Activated naive CD8-positive, alpha-beta T cell treated with anti-CD3 and anti-CD28 coated beads, Interleukin-2, amount 50 U/mL, for 24 hours (primary cell): ENCODE measurements at places on chromosomes 5 and 9.

GRCh38 chr5:135048286-135048685 lies 14.3 kb upstream of the PITX1 start:
- H3K4me1 ChIP-seq: peaks cover 1% of the 10 kb centered on the region
- DNase-seq: no peak
- no peaks in the 10 kb centered on the region for H3K36me3 ChIP-seq
- H3K27me3 ChIP-seq: peaks cover 59% of the 10 kb centered on the region
- H3K27ac ChIP-seq: no peak overlapping the region

- H3K27ac ChIP-seq: no peak overlapping the region
- peaks cover 2% of the 10 kb centered on the region for H3K27me3 ChIP-seq
- peaks cover 2% of the 10 kb centered on the region for H3K4me1 ChIP-seq
- no peak for DNase-seq
These were observed 257.5 kb downstream of the DMAC1 start for GRCh38 chr9:7542126-7542525.

DNA sequence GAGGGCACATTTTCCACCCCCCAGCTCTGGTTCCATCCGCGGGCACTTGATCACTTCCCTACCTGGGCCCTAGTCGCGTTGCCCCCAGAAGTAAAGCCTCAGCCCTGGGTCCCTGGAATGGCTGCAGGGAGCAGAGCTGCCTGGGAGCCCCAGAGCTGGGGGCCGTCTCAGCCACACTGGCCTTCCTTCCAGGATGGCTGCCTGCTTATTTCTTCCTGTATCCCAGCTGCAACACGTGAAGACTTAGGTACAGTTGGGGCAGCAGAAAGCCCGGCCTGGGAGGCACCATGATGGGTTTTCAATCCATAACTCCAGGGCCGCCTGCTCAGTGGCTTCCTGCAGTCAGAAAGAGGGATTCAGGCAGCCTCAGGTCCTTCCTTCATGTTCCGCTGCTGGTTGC lies 232.3 kb downstream of the IRX2 start:
- no peak overlapping the region for H3K27ac ChIP-seq
- H3K4me1 ChIP-seq: no peaks in the 10 kb centered on the region
- H3K27me3 ChIP-seq: no peaks in the 10 kb centered on the region
- H3K4me3 ChIP-seq: no peak overlapping the region
- no peak for DNase-seq

DNA sequence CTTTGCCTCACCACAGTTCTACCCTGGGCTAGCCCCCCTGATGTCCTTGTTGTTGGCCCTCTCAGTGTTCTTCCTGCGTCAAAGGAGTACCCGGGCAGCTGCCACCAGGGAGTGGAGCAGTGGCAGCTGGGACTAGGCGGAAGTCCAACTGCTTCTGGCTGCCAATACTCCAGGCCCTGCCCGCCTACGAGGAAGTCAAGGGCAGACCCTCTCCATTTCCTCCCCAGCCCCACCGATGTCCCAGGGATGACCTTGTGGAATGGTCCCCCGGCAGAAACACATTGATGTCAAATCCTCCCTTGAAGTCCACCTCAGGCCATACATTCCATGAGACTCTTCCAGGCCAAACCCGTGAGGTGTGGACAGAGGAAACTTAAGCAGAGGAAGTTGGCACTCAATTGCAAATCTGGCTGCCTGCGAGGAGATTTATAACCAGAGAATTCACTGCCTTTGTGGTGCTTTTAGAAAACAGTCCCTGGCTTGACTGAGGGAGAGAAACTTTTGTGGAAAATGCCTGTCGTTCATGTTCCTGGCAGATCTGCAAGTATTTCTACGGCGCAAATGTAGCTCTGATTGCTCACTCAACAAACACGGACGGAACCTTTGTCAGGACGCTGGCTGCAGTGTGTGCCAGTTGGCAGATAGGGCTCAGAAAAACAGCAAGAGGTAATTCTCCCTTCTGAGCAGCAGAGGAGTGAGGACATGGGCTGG lies 339.7 kb downstream of the RAB3C start:
- H3K4me1 ChIP-seq: peaks cover 22% of the 10 kb centered on the region
- H3K4me3 ChIP-seq: no peak overlapping the region

DNA sequence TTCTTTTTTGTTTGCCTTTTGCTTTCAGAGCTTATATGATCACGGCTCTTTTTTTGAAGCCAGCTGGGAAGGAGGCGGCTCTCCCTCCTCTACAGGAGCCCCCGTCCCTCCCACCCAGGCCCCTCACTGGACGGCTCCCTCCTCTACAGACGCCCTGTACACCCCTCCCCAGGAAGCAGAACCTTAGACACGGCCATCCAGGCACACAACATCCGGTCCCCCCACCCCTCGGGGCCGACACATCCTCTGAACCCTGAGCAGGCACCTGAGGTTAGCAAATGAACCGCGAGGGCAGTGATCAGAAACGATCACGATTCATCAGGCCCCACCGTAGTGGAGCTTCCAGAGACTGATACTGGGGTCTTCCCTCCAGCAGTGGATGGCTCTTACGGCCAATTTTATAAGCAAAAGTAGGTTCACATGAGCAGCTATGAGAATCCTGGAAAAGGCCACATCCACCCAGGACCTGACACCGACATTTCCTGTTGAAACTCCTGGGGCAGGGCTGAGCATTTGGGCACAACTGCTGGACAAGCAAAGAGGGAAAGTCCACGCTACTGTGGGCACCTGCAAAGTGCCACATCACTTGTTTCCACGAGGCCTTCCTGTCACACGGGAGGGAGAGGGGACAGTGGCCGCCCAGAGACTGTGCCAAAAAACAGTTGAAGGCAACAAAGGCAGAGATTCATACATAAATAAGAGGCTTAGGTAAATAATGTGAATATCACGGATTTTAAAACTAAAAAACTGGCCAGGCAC lies 78.9 kb downstream of the SEMA4D start:
- peak overlapping the region; percentile 81 for H3K4me3 ChIP-seq
- DNase-seq: peak; percentile 78
- H3K27me3 ChIP-seq: no peaks in the 10 kb centered on the region

DNA sequence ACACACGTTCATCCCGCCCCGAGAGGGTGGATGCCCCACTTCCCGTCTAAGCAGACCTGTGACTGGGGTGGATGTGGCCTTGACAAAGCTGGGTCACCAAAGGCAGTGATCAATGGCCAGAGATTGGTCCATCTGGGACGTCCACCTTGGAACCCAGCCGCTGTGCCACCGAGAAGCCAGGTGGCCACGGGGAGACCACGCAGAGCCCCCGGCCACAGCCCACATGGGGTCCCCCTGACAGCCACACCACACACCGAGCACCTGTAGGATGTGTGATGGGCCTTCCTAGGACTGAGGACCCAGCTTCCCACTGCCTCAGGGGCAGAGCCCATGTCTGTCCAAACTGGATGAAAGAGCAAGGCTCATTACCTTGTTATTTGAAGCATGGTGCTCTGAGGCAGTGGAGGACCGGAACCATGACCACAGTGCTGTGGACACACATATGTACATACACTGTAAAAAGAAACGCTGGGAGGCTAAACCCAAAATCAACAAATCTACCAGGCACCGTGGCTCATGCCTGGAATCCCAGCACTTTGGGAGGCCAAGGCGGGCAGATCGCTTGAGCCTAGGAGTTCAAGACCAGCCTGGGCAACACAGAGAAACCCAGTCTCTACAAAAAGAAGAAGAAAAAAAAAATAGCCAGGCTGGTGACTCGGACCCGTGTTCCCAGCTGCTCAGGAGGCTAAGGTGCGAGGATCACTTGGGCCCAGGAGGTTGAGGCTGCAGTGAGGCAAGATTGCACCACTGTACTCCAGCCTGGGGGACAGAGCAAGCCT lies 50.1 kb downstream of the MRPL36 start:
- no peak overlapping the region for H3K27ac ChIP-seq
- peaks cover 2% of the 10 kb centered on the region for H3K27me3 ChIP-seq
- H3K36me3 ChIP-seq: no peaks in the 10 kb centered on the region
- no peak for DNase-seq
- H3K4me1 ChIP-seq: no peaks in the 10 kb centered on the region

DNA sequence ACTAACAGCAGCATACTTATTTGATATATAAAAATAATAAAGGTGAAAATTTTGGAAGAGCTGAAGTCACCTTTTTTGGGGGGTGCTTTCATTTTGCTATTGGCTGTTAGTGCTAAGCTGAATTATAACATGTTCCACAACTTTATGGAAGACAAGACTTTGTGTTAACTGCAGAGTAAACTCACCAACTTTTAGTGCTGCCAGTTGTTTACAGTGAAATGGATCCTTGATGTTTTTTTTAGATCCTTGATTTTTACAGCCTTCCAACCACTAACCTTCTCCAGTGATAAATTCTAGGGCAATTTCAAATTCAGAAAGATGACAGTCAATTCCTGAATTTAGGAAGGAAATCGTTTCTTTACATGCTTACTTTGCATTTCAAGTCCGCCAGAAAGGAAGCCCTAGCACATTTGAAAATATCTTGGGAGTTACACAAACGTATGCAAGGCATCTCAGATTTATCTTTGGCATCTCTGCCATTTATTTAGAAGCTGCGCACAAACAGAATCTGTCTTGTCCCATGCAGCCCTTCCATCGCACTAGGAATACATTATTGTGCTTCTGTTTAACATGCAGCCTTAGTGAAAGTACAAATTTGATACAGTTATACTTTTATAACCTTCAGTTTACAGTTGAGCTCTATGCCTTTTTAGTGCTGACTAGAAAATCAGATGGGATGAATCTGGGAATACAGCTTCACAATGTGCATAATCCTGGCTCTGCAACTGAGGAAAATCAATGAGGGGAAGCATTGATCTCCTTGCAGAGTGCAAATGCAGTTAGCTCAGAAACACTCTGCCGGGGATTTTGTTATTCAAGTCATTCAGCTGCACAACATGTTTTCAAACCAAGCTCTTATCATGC lies 142.4 kb upstream of the ZNF608 start:
- no peak for DNase-seq
- H3K27ac ChIP-seq: no peak overlapping the region
- H3K4me3 ChIP-seq: no peak overlapping the region
- H3K27me3 ChIP-seq: no peaks in the 10 kb centered on the region
- no peaks in the 10 kb centered on the region for H3K4me1 ChIP-seq

DNA sequence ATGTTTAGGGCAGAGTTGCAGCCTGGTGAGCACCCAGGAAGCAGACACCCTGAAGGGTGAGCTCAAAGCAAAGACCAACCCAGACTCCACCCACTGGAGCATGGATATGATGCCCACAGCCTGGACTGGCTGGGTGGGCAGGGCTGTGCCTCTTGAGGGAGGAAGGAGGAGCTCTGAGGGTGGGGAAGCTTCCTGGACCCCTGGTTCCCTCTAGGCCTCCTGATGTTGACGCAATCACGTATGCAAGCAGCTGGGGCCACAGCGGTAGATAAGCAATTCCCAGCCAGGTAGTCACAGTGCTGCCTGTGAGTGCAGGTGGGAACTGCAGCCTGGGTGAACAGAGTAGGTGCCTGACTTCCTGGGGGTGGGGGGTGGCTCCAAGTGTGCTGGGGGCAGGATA lies 271.5 kb downstream of the CDK5RAP2 start:
- H3K36me3 ChIP-seq: no peaks in the 10 kb centered on the region
- no peak for DNase-seq
- peaks cover 4% of the 10 kb centered on the region for H3K27me3 ChIP-seq
- no peaks in the 10 kb centered on the region for H3K4me1 ChIP-seq

- DNase-seq: no peak
- no peaks in the 10 kb centered on the region for H3K4me1 ChIP-seq
- no peaks in the 10 kb centered on the region for H3K27me3 ChIP-seq
- H3K27ac ChIP-seq: no peak overlapping the region
These were observed 165.4 kb downstream of the COL23A1 start for GRCh38 chr5:178424810-178425177.

- H3K27me3 ChIP-seq: peaks cover 5% of the 10 kb centered on the region
- no peak overlapping the region for H3K4me3 ChIP-seq
- H3K36me3 ChIP-seq: no peaks in the 10 kb centered on the region
- DNase-seq: no peak
These were observed 151.5 kb downstream of the TARS1 start for GRCh38 chr5:33592245-33592644.
